NCI-H748 treated with DMSO at 0.1 percent for 48 hours (cell line): ENCODE measurements at places on chromosomes 1 and 21.

DNA sequence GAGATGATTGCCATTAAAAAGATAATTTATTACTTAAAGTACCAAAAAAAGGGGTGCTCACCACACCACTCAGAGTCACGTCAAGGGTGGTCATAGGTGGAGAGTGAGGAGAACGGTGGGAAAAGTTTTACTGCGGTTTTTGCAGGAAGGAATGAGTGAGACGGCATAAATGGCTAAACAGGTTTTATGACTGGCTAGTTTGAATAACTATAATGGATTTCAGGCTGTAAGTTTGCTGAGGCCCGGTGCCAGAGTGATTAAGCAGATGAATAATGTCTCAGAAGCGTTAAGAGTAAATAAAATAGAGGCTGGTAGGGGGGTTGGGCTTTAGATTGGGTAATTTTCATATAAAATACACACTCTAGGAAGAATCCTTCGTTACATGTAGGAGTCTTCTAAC, 1337.8 kb downstream of the AMY1C start:
- DNase-seq = peak; percentile 27

- peak; percentile 40 for DNase-seq
Measured at GRCh38 chr1:246492611-246493245, 14.4 kb downstream of the SMYD3 start.

- no peak for DNase-seq
Measured at GRCh38 chr1:61279570-61279969, 197.2 kb downstream of the NFIA start.

DNA sequence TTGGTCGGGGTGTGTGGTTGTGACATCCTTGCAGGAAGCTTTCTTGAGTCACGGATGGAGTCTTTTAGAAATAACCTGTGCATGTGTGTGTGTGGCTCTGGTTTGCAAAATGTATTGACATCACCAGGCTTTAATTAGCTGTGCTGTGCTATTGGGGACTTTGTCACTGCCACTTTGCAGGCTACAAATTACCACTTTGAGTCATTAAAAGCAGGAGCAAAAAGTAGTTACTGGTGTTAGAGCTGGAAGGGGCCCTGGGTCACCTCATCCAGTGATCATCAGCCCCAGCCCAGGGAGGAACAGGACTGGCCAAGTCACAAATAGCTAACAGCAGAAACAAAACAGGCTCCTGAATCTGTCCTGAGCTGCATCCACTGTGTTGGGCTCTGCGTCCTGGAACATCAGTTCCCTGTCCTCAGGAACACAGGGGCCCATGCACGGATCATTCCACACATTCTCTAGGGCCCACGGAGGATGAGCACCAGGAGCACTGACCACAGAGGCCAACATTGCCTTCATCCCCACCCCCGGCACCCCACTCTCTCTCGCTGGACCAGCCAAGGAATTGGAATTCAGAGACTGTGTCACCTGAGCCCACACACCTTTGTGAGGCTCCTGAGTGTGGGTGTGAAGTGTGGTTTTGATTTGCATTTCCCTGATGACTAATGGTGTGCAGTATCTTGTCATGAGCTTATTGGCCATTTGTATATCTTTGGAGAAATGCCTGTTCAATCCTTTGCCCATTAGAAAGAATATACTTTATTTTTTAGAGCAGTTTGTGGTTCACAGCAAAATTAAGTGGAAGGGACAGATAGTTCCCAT, 280.1 kb upstream of the C1orf174 start:
- DNase-seq = no peak

DNA sequence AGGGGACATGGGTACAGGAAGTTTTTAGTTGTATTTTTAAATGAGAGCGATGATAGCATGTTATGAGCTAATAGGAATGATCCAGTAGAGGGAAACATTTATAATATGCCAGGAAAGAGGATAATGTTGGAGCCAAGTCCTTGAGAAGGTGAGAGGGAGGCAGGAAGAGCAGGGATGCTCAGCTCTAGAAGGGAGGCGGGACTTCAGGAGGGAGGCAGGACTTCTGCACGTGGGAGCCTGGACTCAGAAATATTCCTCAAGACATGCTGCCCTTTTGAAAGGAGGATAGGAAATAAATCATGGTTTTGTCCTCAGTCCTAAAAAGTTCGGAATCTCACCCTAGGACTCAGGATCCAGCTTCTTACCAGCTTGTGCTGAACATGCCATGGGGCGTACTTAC, 5.9 kb downstream of the ADARB1 start:
- DNase-seq = no peak

DNA sequence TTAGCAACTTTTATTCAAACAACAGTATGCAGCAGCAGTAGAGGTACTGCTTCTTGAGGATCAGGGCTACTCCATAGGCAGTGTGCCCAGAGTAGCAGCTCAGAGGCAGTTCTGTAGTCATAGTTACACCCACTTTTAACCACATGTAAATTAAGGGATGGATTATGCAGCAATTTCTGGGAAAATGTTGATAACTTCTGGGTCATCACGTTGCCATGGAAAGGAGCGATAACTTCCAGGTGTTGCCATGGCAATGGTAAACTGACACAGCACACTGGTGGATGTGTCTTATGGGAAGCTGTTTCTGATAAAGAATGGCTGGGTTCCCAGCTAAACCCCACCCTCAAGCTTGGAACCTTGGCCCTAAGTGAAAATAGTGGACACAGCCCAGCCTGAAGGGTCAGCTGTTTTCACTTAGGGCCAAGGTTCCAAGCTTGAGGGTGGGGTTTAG, 29.0 kb upstream of the PLA2G2A start:
- no peak for DNase-seq

- DNase-seq = peak; percentile 22
Measured at GRCh38 chr1:62391369-62391971, 45.4 kb upstream of the USP1 start.

GRCh38 chr1:172308577-172308976, 111.9 kb upstream of the C1orf105 start:
- DNase-seq = no peak

GRCh38 chr21:36321325-36322082, 1.5 kb downstream of the MORC3 start:
- DNase-seq = peak; percentile 40

GRCh38 chr1:53365437-53366063, 37.7 kb upstream of the LRP8 start:
- no peak for DNase-seq

DNA sequence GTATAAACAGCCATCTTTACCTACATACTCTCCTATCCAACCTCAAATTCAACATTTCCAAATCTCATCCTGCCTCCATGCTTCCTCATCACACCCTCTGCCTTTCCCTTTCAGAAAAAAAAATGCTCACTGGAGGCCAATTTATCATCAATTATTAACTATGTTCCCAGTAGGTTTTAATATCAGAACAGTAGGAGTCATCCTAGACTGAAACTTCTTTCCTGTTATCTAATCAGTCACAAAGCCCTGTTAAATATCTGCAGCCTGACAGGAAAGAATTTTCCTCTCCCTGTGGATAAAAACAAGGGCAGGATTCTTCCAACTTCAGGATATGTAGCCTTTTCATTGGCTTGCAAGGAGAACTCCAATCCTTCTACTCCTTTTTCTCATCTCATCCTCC, 28.4 kb downstream of the EGLN1 start:
- no peak for DNase-seq

DNA sequence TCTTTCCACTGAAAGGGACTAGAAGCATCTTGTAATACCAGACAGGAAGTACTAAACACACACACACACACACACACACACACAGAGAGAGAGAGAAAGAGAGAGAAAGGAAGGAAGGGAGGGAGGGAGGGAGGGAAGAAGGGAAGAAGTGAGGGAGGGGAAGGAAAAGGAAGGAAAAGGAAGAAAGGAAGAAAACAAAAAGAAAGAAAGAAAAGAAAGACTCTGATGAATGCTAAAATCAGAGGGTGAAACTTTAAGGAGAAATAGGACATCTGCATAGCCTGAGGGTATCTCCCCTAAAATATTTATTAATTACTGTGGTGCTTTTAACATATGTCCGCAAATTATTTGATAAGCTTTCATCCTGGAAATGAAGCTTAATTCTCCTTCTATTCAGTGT, 10.6 kb downstream of the TRIT1 start:
- DNase-seq = no peak

DNA sequence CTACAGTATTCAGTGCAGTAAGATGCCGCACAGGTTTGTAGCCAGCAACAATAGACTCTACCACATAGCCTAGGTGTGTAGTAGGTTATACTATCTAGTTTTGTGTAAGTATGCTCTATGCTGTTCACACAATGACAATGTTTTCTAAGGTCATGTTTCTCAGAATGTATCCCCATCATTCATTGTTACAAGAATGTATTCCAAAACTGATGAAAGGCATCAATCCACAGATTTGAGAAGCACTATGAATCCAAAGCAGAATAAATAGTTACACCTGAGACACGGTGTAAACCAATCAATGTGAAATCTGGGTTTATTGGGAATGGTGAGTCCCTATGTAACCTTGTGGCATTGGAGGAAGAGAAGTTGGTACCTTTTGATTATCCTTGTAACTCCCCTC, 54.5 kb upstream of the MARK1 start:
- no peak for DNase-seq

GRCh38 chr1:168759077-168759476, 30.1 kb upstream of the DPT start:
- DNase-seq = no peak

DNA sequence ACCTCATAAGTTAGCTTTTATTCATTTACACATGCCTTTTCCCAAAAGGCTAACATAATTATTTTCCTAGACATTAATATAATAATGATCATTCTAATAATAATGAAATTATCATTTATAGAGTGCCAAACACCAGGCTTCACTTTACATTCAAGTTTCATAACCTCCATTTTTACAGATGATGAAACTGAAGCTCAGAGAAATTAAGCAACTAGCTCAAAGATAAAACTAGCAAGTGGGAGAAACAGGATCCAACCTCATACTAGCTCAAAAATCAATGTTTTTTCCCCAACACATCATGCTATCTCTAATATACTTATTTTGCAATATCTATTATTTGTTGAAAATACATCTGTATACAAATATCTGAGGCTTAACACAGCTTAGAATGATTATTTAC, 14.0 kb downstream of the LPGAT1 start:
- no peak for DNase-seq

GRCh38 chr1:169112241-169112640, 5.8 kb downstream of the ATP1B1 start:
- no peak for DNase-seq

GRCh38 chr1:45930258-45931150, 127.1 kb downstream of the MAST2 start:
- DNase-seq = no peak

DNA sequence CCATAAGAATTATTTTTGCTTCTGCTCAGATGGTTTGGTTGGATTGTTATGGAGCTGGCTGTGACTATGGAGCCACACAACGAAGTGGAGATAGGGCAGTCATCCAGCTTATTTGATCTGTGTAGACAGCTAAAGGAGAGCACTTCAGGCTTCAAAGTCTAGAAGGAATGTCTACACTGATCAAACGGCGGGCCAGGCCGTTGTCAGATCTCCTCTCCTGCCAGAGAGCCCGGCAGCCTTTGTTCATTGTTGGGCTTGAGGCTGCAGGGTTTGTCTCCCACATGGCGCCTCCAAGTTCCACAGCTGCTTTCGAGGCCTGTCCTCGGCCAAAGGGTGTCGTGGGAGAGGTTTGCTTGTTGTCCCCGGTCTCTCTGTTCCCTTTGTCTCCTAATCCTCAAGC, 2.8 kb upstream of the STMN1 start:
- DNase-seq = no peak

DNA sequence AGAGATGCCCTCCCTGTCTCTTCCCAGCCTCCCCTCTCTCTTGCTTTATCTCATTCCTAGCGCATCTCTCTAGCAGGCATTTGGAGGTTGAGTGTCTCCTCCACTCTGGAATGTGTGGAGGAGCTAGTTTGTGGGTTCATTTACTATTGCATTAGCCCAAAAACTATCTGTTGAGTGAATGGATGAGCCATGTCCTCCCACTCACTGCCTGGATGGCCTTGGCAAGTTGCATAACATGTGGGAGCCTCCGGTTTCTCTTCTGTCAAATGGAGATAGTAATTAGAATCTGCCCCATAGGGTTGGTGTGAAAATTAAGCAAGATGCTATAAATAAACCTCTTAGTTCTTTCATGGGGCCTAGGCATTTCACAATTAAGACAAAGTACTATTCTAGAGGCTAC, 181.8 kb downstream of the KAZN start:
- DNase-seq = no peak

GRCh38 chr1:172812118-172812517, 153.2 kb downstream of the FASLG start:
- DNase-seq = no peak

GRCh38 chr1:205563927-205564441, 59.5 kb downstream of the CDK18 start:
- no peak for DNase-seq

DNA sequence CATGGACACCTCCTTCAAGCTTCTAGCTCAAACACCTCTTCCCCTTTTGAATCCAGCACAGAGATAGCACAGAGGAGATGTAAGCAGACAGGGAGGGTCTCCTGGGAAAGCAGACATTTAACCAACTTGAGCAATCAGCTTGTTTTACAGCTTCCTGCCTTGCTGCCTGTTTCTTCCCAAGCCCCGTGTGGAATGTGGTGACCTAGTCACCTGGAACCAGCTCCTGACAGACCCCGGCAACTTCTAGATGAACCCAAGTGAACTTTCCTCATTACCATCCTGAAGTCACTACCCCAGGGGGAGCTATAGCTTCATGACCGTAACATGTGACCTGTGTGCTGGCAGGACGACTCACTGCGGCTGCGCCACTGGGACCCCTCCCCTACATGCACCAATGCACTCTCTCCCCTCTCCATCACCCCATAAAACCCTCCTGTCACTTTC, 24.1 kb upstream of the TTF2 start:
- no peak for DNase-seq

DNA sequence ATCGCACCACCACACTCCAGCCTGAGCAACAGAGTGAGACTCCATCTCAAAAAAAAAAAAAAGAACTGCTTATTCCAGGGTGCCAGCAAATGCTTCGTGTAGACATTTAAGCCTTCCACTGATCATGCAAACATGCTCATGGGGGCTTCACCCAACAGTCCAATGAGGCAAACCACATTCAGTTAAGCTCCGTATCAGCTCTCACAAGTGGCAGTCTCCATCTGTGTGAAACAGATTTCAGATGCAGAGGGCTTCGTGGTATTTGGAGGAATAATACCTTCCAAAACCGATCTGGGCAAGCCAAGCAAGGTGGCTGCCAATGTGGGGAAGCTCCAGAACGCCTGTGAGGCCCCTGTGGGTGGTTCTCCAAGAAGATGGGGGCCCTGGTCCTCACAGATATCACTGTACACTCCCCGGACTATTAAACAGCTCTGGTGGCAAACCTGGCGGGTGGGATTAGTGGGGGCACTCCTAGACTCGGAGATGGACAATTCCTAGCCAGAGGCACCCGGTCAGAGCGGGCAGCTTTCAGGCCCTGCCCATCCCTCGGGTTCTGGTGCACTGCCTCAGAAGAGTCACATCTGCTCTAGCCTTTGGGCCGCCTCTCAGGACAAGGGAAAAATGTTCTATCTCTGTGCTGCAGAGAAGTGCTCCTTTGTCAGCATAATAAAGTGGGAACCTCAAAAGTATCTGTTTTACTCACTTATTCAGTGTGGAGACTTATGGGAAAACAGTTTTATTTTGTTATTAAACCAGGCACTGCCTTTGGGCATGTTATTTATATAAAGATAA, 10.2 kb downstream of the CREG1 start:
- no peak for DNase-seq

GRCh38 chr1:218249338-218250140, 35.6 kb upstream of the RRP15 start:
- peak; percentile 73 for DNase-seq

- peak; percentile 31 for DNase-seq
Measured at GRCh38 chr1:236868625-236869467, 73.8 kb downstream of the MTR start.
